ENCODE measurements at places on chromosomes 6 and 20.

DNA sequence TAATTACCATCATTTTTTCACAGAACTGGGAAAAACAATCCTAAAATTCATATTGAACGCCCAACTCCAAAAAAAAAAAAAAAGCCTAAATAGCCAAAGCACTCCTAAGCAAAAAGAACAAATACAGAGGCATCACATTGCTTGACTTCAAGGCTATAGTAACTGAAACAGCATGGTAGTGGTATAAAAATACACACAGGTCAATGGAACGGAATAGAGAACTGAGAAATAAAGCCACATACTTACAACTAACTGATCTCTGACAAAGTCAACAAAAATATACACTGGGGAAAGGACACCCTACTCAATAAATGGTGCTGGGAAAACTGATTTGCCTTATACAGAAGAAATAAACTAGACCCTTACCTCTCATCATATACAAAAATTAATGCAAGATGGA is 89.6 kb downstream of the MRAP2 start:
- DNase-seq = no peak

GRCh38 chr6:118252474-118252873 is 295.6 kb upstream of the PLN start:
- no peak for DNase-seq

DNA sequence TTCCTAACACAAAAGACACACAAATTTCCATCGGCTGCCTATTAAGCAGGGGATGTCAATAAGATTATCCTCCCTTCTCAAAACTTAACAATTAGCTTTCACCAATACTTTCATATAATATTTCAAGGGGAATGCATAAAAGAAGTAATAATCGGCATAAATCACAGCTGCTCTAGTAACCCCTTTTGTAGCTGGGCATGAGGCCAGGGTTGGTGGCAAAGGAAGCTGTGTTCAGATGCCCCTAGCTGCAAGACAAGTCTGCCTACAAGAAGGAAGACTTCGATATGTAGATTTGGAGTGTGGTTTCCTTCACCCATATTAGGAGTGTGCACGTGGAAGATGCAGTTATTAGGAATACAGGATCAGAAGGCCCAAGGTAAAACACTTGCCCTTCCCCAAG is 156.9 kb upstream of the SSTR4 start:
- DNase-seq = no peak

DNA sequence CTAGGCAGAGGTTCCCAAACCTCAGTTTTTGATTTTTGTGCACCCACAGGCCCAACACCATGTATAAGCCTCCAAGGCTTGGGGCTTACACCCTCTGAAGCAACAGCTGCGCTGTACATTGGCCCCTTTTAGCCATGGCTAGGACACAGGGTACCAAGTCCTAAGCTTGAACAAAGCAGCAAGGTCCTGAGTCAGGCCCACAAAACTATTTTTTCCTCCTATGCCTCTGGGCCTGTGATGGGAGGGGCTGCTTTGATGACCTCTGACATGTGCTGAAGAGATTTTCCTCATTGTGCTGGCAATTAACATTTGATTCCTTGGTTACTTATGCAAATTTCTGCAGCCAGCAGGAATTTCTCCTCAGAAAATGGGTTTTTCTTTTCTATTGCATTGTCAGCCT is 262.2 kb upstream of the CEP162 start:
- no peak for DNase-seq

GRCh38 chr6:169955731-169956437 is 204.5 kb downstream of the ERMARD start:
- DNase-seq = no peak

Data from stimulated activated CD4-positive, alpha-beta T cell treated with anti-CD3 and anti-CD28 coated beads, Interleukin-1b, Interleukin-23, amount 100 ng/mL, for 1 hour (primary cell).